ENCODE measurements at places on chromosomes 7 and 10. TPM values are rescaled to one million over a fixed set of nuclear protein-coding genes. Genes with fewer than 3 reads are reported as not detected.
A peak's percentile ranks its signal among the peaks of the same experiment; 100 is the strongest.

DNA sequence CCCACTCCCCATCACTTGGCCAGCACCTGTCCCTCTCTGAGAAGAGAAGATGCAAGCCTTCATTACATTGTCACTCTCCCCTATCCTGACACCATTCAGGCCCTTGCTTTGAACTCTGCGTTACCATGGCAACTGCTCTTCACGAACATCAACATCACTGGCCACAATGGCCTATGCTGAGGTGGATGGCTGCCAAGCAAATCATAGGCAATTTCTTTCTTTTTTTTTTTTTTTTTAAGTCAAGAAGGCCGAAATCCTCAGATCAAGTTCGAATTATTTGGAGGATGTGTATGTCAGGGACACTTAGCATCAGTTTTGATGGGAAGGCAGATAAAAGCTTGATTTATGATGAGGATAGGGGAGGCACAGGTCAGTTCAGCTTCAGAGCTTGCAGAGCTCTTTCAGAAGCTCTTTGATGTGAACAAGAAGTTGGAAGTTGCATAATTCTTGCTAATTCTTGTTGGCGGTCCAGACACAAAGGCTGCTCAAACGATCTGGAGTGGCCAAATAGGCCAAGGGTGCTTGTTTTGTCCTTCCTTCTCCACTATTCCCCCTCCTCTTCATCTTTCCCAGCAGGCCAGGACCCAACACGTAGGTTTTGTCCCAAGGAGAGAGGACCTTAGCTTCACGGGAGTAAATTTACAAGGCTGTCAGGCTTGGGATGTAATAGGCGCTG lies 179.9 kb upstream of the NPVF start:
- no peak for DNase-seq
- no peak overlapping the region for H3K27ac ChIP-seq
- H3K4me3 ChIP-seq: no peak overlapping the region
- H3K27me3 ChIP-seq: peaks cover 14% of the 10 kb centered on the region
- no peaks in the 10 kb centered on the region for H3K36me3 ChIP-seq

- no peak overlapping the region for H3K4me3 ChIP-seq
- no peak for DNase-seq
These were observed 21.3 kb downstream of the VOPP1 start for GRCh38 chr7:55550841-55551537.

GRCh38 chr10:97261183-97261582 lies 31.3 kb downstream of the ARHGAP19 start:
- peaks cover 38% of the 10 kb centered on the region for H3K36me3 ChIP-seq
- DNase-seq: no peak
- no peak overlapping the region for H3K27ac ChIP-seq
- H3K27me3 ChIP-seq: no peaks in the 10 kb centered on the region
- no peaks in the 10 kb centered on the region for H3K4me1 ChIP-seq

DNA sequence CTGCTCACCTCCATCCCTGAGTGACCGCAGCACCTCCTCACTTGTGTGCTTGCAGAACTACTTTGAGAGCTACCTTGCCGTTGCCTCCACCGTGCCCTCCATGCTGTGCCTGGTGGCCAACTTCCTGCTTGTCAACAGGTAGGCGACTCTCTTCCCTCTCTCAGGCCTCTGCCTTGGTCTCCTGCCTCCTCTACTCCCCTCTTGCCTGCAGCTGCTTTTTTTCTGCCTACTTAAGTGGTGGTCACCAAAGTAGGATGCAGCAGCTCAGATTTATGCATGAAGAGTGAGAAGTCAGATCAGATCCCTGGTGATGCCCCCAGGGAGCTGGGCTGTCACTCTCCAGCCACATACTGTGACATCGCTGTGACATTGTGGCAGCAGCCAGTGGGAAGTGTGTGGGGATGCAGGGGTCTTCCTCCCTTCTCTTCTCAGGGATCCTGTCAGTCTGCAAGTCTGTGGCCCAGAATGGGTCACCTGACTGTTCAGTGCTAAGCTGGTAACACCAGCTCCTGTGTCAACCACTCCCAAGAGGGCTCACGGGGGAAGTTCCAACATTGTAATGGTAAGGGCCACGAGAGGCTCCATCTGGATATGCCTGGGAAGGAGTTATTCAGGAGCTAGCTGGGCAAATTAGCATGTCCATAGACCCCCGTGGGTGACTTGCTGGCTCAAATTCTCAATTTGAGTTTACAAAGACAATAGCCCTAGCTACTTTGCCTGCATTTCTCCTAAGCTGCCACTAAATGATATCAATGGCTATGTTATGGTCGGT lies 25.3 kb downstream of the SLC29A3 start:
- H3K36me3 ChIP-seq: no peaks in the 10 kb centered on the region
- no peak overlapping the region for H3K4me3 ChIP-seq
- no peaks in the 10 kb centered on the region for H3K27me3 ChIP-seq
- DNase-seq: no peak

- no peak overlapping the region for H3K27ac ChIP-seq
- H3K4me1 ChIP-seq: no peaks in the 10 kb centered on the region
- no peak for DNase-seq
- no peak overlapping the region for H3K4me3 ChIP-seq
These were observed 33.6 kb downstream of the BUB3 start for GRCh38 chr10:123187781-123188180.

GRCh38 chr7:70608229-70608628 lies 523.7 kb upstream of the GALNT17 start:
- DNase-seq: no peak
- no peak overlapping the region for H3K4me3 ChIP-seq
- H3K27ac ChIP-seq: no peak overlapping the region
- no peaks in the 10 kb centered on the region for H3K36me3 ChIP-seq

- H3K27ac ChIP-seq: no peak overlapping the region
- no peaks in the 10 kb centered on the region for H3K27me3 ChIP-seq
- no peaks in the 10 kb centered on the region for H3K4me1 ChIP-seq
- no peak for DNase-seq
- H3K4me3 ChIP-seq: no peak overlapping the region
These were observed 11.3 kb upstream of the SHTN1 start for GRCh38 chr10:117016266-117016665.

GRCh38 chr10:77587416-77587790 lies 50.2 kb downstream of the KCNMA1 start:
- H3K4me1 ChIP-seq: no peaks in the 10 kb centered on the region
- no peaks in the 10 kb centered on the region for H3K36me3 ChIP-seq
- H3K27me3 ChIP-seq: 0 out of 3 replicates have a peak, but pooled peaks cover 2% of the 10 kb centered on the region
- no peak overlapping the region for H3K27ac ChIP-seq
- no peak for DNase-seq

- no peak overlapping the region for H3K27ac ChIP-seq
- H3K36me3 ChIP-seq: 0 out of 3 replicates have a peak, but pooled peaks cover 3% of the 10 kb centered on the region
- DNase-seq: no peak
- H3K4me3 ChIP-seq: no peak overlapping the region
- no peaks in the 10 kb centered on the region for H3K4me1 ChIP-seq
These were observed 35.0 kb upstream of the DNAAF5 start for GRCh38 chr7:691361-692045.

DNA sequence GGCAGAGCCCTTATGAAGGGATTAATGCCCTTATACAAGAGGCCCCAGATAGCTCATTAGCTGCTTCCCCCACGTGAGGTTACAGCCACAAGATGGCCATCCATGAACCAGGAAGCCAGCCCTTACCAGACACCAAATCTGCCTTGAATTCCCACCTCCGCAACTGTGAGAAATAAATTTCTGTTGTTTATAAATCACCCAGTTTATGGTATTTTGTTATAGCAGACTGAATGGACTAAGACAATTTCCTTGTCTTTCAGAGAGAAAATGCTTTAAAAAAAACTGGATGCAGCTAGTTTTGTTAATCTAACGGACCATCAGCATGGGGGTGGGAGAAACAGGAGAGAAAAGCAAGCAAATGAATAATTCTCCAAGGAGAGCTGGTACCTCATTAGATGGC lies 36.5 kb downstream of the CBX3 start:
- no peaks in the 10 kb centered on the region for H3K36me3 ChIP-seq
- H3K4me3 ChIP-seq: no peak overlapping the region
- H3K27me3 ChIP-seq: no peaks in the 10 kb centered on the region
- H3K27ac ChIP-seq: peak overlapping the region; percentile 49
- no peak for DNase-seq
- peaks cover 34% of the 10 kb centered on the region for H3K4me1 ChIP-seq

- H3K4me3 ChIP-seq: no peak overlapping the region
- no peaks in the 10 kb centered on the region for H3K27me3 ChIP-seq
- H3K4me1 ChIP-seq: no peaks in the 10 kb centered on the region
- no peaks in the 10 kb centered on the region for H3K36me3 ChIP-seq
- no peak for DNase-seq
These were observed 49.7 kb upstream of the ADCY1 start for GRCh38 chr7:45524445-45524844.

GRCh38 chr7:137983323-137984008 lies 18.4 kb downstream of the CREB3L2 start:
- peaks cover 41% of the 10 kb centered on the region for H3K4me1 ChIP-seq
- peaks cover 24% of the 10 kb centered on the region for H3K36me3 ChIP-seq
- no peaks in the 10 kb centered on the region for H3K27me3 ChIP-seq
- H3K27ac ChIP-seq: no peak overlapping the region
- no peak for DNase-seq

DNA sequence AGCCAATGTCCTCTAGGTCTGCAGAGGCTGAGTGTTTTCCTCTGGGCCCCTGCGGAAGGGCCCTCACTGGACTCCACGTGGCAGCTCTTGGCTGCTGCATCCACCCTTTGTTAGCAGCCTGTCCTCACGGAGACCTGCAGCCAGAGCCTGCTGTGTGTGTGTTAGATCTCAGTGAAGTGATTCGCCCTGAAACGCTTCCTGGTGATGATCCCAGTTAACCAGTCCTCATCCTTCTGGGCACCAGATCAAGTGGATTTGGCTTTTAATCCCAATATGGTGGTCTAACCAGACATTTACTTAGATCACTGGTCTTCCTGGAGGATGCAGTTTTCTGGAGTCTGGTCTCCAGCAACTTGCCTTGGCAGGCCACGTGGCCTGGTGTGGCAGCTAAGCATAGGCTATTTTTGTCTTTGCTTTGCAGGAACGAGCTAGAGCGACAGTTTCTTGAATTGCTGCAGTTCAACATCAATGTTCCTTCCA lies 39.5 kb upstream of the GJD4 start:
- DNase-seq: no peak
- peaks cover 4% of the 10 kb centered on the region for H3K4me1 ChIP-seq
- H3K36me3 ChIP-seq: peaks cover 60% of the 10 kb centered on the region
- H3K4me3 ChIP-seq: no peak overlapping the region
- no peaks in the 10 kb centered on the region for H3K27me3 ChIP-seq

DNA sequence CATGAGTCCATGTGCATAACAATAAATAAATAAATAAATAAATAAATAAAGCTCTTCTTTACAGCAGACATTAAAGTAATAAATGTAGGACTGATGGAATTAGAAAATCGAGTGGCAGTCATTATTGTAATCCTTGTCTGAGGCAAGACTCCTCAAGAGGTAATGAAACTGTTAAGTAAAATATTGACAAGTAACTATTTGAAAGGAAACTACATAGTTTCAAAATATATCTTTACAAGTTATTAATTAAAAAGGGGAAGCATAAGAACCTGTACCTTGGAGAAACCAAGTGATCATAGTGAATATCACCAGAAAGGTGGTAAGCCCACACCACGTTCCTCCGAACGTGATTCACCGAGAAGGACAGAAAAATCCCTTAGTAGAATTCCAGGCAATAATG lies 285.6 kb upstream of the SORCS1 start:
- H3K4me1 ChIP-seq: no peaks in the 10 kb centered on the region
- H3K27me3 ChIP-seq: no peaks in the 10 kb centered on the region
- H3K4me3 ChIP-seq: no peak overlapping the region
- no peak for DNase-seq

GRCh38 chr10:62637249-62638061 lies 167.1 kb upstream of the ADO start:
- DNase-seq: no peak
- no peaks in the 10 kb centered on the region for H3K4me1 ChIP-seq
- no peaks in the 10 kb centered on the region for H3K36me3 ChIP-seq
- H3K27ac ChIP-seq: no peak overlapping the region

- H3K36me3 ChIP-seq: peaks cover 59% of the 10 kb centered on the region
- H3K27me3 ChIP-seq: no peaks in the 10 kb centered on the region
- DNase-seq: peak; percentile 49
- no peak overlapping the region for H3K4me3 ChIP-seq
- peaks cover 66% of the 10 kb centered on the region for H3K4me1 ChIP-seq
These were observed 38.6 kb upstream of the SH2D4B start for GRCh38 chr10:80498833-80499741.

DNA sequence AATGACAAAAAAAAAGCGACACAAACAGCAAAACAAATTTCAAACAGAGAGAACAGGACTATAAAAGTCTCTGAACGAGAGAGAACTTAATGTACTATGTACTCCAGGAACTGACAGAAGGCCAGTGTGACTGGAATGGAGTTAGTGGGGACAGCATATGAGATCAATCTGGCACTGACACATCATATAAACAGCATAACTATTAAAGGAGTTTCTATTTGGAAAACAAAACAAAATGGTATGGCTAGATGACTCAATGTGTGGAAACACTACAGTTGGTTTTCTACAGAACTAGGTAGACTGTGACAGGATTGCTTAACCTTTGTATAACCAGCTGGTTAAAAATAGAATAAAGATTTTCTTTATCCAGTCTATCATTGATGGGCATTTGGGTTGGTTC lies 232.9 kb upstream of the KAT6B start:
- no peak overlapping the region for H3K4me3 ChIP-seq
- H3K4me1 ChIP-seq: no peaks in the 10 kb centered on the region
- peaks cover 5% of the 10 kb centered on the region for H3K36me3 ChIP-seq
- no peak for DNase-seq
- no peak overlapping the region for H3K27ac ChIP-seq

GRCh38 chr10:102410429-102411073 lies 8.0 kb downstream of the PSD start:
- H3K4me1 ChIP-seq: peaks cover 31% of the 10 kb centered on the region
- no peak for DNase-seq
- H3K27ac ChIP-seq: no peak overlapping the region
- no peaks in the 10 kb centered on the region for H3K36me3 ChIP-seq
- peaks cover 10% of the 10 kb centered on the region for H3K27me3 ChIP-seq

DNA sequence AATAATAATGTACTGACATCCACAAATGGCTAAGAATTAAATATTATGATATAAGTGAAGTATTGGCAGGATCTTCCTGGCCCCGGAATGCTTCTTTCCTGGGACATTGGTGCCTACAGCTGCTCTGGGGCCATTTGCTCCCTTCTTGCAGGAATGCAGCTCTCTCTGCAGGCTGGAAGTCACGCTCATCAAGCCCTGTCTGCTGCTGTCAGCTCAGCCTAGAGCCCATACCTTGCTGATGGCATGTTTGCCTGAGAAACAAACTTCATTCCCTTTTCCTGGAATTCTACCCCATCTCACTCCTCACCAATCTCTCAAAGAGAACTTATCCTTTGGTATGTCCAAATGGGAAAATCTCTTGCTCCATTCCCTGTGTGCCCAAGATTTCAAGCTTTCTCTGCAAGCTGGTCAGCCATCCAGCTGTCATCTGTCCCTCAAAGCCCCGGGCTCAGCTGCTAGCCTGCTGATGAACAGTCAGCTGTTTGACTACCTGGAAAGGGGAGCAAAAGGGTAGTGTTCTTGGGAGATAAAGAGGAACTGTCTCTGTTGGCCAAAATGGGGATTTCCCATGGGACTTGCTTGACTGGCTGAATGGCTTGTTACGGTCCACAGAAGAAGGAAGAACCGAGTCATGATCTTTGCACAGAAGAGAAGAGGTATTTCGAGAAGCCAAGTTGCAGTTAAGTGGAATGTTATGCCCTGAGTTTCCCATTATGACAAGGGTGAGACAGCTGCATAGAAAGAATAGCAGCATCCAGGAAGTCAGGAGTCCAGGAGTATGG lies 12.0 kb upstream of the RASSF4 start:
- H3K4me1 ChIP-seq: no peaks in the 10 kb centered on the region
- no peak overlapping the region for H3K4me3 ChIP-seq
- H3K27me3 ChIP-seq: peaks cover 8% of the 10 kb centered on the region
- H3K27ac ChIP-seq: no peak overlapping the region
- DNase-seq: no peak

PNLIP gene
- total RNA-seq: 1.1 TPM

ATE1 gene
- total RNA-seq: 9.4 TPM

TMEM130 gene
- not detected for total RNA-seq

TMEM196 gene
- not detected for total RNA-seq

OR2A12 gene
- not detected for total RNA-seq

PDE1C gene
- total RNA-seq: not detected

COL28A1 gene
- 0.13 TPM for total RNA-seq

All from K562 (cell line).